Amygdala (tissue), 56 donors: ENCODE measurements at places on chromosomes 7 and 10.

DNA sequence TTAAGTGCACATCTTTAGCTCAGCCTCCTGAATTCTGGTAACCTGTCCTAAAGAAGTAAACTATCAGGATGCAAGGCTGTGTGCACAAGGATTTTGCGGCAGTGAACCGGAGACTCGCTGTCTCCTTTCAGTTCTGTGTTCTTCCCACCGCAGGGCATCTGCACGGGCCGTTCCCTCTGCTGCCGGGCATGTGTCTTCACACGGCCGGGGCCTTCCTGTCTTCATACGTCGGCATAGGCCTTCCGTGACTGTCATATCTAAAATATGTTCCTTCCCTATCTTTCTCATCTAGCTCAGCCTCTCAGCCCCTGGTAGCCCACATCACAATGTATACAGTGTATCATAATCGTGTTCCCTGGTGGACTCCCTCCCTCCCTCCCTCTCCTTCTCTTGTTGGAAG, 16.4 kb downstream of the PALD1 start:
- DNase-seq = no peak

DNA sequence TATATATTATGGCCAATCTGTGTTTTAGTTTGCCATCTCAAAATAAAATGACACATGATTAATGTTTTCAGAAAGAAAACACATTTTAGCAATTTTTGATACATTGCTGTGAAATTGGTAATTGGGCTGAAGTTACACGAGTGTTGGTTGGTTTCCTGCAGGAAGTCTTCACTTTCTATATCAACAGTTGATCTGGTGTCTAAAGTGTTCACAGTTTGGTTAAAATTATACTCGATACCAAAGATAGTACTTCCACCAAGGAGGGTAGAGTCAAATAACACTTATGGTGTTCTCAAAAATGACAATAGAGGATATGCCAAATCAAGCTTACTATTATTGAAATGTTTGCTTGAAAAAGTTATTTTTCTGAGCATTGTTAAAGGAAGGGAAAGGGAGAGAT, 120.3 kb upstream of the GLCCI1 start:
- DNase-seq = no peak

DNA sequence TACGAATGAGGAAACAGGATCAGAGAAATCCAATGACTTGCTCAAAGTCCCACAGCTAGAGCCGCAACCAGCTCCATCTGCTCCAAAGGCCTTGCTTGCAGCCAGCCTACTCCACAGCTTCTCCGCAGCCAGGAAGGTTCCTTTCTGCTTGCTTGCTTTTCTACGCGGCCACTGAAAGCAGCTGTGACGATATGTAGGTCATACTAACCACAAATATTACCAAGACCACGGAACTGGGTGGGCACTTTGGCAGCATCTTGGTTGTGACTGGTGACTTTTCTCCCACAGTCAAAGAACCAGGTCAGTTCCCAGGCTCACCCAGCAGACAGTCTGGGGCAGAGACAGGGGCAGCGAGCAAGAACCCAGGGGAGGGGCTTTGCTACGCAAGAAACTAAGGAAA, 86.4 kb downstream of the FAM53B start:
- DNase-seq = no peak

GRCh38 chr10:11647676-11648075, 36.2 kb upstream of the USP6NL start:
- DNase-seq = no peak

DNA sequence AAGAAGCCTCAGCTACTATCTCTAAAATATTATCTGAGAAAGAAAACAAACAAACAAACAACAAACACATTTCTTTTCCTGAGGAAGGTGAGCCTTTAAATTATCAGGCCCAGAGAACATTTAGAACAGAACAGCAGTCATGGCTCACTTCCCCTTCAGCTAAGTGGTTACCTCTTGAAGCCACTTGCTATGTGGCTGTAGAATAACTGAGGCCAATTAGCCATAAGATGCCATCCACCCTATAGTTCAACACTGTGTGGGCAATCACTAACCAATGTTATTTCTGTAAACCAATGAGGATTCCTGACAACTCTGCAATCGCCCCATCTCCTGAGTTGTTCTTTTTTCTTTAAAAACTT, 3.7 kb upstream of the UPP1 start:
- DNase-seq = no peak

- DNase-seq = no peak
Measured at GRCh38 chr7:150479023-150479716, 28.7 kb downstream of the GIMAP8 start.

DNA sequence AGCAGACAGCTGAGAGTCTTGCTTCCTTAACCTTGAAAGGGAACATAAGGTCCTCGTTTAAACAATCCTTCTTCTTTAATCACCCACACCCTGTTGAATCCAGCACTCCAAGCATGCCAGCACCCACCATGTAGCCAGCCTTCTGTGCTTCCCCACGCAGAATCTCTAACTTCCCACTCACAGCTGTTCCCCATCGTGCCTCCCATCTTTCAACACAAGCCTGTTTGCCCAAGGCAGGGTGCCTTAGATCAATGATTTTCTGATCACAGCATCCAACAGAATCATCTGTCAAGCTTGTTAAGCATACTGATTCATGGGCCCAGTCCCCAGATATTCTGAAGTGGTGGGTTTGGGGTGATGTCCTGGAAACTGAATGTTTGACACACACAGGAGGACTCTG, 530.8 kb downstream of the SH2D4B start:
- peak; percentile 3 for DNase-seq

GRCh38 chr10:29896053-29896452, 163.3 kb downstream of the JCAD start:
- DNase-seq = no peak

GRCh38 chr10:100036850-100037249, 27.1 kb upstream of the DNMBP start:
- no peak for DNase-seq

DNA sequence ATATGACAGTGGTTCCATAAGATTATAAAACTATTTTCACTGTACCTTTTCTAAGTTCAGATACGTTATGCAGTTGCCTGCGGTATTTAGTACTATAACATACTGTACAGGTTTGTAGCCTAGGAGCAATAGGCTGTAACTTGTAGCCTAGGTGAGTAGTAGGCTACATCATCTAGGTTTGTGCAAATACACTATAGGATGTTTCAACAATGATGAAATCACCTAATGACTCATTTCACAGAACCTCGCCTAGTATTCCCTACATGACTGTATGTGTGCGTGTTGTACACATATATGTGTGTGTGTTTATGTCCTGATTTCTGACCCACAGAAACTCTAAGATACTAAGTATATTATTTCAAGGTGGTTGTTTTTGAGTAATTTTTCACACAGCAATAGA, 139.0 kb downstream of the HERPUD2 start:
- no peak for DNase-seq

DNA sequence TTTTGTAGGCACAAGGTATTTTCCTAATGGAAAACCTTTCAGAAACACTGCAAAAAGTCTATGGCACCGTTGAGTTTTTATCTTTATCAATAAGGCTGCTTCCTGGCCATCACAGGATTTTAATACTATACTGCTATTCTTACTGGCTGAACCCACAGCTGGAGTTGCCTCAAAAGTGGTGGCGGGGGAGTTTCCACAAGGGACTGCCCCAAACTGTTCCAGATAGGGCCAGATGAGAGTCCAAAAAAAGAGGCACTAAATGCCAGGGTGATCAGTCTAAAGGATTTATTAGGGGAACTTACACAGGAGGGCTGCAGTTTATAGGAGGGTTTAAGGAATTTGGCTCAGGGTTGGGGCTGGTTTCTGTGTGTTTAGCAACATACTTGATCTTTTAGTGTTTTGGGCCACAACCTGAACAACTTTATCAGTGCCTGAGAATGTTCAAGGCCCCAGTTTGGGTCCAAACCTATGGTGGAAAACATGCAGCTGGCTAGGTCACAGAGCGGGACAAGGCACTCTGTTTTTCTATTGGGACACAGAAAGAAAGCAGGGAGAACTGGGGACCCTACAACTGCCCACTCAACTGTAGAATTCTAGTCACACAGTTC, 41.4 kb downstream of the STAM start:
- no peak for DNase-seq

GRCh38 chr10:93872375-93873158, 21.2 kb upstream of the SLC35G1 start:
- no peak for DNase-seq

DNA sequence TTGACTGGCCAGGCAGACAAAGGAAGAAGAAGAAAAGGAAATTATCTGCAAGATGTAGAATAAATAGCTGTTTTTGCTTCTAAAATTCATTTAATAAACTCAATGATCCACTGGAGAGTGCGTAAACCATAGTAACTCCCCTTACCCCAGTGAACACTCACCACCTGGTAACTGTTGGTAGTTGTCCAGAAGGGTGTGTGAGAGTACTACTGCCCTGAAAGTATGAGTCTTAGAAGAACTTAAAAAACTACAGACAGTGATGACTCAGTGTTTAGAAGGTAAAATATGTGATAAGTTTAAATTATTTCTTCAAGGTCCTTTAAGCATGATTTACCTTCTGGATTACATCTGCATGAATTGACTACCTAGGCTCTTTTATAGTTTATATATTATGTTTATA, 53.0 kb upstream of the SEMA3A start:
- no peak for DNase-seq
